Neuronal stem cell (in vitro differentiated cells): ENCODE measurements at places on chromosomes 16 and 17.

DNA sequence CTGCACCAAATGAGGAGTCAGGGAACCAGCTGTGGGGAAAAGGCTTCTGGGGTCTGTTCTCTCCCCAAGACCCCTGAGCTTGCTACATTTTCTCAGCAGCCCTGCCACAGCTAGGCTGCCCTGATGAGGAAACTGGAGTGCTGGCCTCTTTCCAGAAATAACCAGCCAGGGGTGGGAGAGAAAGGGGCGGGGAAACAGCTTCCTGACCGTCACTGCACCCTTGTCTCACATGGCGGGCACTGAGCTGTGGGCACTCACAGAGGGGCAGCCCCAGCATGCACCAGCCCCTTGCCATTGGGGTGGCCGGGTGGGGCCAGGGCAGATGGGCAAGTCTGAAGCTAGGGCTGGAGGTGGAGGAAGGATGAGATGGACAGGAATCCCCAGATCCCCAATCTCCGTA is 2.9 kb downstream of the SRL start:
- no peak for DNase-seq

DNA sequence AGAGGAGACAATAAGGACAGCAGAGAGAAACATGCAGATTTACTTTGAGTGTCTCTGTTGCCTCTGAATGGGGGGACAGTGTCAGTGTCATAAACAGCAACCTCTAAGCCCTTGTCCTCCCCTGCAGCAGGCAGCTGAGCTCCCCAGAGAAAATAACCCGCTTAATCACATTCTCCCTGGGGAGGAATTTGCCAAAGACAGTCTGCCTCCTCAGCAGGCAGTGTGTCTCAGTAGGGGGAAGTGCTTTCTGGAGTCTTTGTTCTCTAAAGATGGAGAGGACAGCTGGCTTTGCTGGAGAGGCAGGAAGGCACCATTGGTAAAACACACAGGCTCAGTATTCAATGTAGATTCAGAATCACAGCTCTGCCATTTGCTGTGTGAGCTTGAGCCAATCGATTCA is 16.1 kb downstream of the TEKT5 start:
- peak; percentile 11 for DNase-seq

DNA sequence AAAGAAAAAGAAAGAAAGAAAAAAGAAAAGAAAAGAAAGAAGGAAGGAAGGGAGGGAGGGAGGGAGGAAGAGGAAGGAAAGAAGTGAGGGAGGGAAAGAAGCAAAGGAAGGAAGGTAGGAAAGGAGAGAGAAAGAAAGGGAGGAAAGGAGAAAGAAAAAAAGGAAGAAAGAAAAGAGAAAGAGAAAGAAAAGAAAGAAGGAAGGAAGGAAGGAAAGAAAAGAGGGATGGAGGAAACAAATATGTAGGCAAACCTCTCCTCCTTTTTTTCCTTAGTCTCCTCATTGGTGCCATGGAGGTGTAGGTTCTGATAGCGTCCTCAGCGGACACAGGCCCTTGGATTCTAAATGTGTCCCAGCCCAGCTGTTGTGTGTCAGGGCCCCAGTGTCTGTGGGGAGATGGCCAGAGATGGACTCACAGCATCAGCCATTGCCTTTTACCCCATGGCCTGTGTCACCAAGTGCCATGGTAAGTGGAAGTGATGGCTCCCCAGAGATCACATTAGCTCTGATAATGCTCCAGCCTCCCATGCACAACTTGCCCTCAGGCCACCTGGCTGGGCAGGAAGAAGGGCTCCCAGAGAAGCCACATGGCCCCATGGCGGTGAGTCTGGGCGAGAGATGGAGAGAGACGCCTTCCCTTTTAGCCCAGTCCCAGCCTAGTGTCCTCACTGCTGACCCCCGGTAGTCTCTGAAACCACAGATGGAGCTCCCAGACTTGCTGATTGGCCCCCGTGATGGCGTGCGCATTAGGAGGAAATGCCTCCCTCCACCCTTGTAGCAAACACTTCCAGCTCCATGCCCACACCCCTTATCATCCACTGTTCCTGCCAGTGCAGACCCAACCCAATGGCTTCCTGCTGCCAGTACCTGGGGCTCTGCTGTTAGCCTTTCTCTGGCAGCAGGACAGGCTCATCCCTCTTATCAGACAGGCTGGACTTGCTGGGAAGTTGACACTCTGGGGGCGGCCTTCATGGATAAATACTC is 3.7 kb upstream of the SLC6A2 start:
- no peak for DNase-seq

DNA sequence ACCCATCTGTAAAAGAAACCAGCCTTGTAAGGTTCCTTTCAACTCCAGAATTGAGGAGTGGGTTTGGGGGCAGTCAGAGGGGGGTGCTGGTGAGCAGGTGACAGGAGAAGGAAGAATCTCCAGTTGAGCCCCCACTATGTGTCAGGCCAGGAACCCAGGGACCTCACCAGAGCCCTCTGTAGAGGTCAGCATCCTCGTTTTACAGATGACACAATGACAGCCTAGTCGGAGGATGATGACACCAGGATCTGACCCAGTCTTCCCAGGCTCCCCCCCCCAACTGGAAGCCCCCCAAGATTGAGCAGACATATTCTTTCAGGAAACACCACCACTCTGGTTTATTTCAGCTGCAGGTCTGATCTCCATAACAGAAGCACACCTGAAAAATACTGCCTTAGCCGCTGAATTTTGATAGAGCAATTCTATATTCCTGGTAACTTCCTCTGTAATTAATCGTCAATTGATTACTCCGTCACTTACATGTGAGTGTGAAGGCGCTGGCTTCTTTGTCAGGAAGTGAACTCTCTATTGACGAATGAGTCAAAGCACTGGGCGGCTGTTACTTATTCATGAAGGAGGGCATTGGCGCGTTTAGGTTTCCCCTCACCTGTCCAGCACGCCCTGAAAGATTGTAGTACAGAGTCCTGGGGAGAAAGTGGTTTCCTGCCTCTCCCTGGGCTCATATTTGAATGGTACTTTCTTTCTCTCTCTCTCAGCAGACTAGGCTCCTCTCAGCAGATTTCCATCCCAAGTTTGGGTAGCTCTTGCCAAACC is 21.2 kb downstream of the SOCS3 start:
- DNase-seq = no peak

DNA sequence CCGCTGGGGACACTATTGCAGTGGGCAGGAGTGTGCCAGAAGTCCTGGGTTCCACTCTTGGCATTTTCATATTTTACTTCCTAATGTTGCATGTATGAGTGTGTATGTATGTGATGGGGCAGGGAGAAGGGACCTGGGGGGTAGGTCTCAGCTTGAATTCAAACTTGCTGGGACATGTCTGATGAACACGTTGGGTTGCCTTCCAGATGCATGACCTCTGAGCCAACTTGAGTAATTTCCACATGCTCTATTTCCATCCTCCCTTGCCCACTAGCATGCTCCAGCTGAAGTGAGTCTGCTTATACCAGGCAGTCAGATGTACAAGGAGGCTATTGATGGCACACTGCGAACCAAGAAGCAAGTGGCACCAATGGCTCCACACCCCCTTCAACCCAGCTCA is 32.9 kb upstream of the SRSF1 start:
- no peak for DNase-seq

DNA sequence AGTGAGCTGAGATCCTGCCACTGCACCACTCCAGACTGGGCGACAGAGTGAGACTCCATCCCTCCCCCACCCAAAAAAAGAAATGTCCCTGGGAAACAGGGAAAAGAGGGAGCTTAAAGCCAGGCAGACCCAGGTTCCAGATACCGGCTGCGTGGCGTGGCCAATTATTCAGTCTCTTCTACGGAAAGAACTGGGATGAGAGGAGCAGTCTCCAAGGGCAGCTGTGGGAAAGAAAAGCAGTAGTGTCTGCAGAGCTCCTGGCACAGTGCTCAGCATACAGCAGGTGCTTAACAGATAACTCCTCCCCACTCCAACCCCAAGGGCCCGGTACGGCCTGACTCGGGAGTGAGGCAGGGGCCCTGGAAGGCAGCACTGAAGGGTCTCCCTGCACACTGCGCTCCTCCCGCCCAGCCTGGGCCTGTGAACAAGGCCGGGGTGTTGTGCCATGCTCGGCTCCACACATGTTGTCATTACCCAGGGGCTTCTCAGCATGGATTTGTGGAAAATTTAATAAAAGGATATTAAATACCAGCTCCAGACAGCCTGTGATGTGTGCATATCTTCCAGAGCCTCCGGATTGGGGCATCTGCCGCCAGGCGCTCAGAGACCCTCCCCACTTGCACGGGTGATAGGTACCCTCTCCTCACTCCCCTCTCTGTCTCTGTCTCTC is 17.6 kb upstream of the SPPL2C start:
- no peak for DNase-seq

- no peak for DNase-seq
Measured at GRCh38 chr16:26334218-26335111, 642.7 kb downstream of the HS3ST4 start.

DNA sequence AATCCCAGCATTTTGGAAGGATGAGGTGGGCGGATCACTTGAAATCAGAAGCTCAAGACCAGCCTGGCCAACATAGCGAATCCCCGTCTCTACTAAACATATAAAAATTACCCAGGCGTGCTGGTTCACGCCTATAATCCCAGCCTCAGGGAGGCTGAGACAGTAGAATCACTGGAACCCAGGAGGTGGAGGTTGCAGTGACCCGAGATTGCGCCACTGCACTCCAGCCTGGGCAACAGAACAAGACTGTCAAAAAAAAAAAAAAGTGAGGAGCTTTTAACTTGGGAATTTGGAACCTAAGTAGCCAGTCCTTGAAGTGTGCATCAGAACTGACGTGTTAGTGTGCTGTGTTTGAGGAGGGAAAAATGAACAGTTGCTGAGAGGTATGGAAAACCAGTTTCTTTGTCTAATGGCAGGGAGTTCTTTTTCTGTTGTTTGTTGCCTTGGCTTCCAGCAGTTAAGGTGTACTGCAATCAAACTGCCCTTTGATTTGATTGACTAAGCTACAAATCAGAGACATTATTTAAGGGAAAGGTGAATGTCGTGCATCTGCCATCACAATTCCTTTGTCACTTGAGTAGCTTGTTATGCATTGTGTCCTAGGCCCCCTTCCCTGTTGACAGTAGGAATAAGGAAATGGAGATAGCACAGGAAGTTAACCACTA is 8.6 kb upstream of the DUSP14 start:
- DNase-seq = no peak

GRCh38 chr16:24609740-24610415 is 70.5 kb downstream of the RBBP6 start:
- DNase-seq = peak; percentile 44

GRCh38 chr16:30896261-30896888 is at the start of gene CTF1:
CTF1 (plus strand) TSS chr16:30896614; CDS start chr16:30896644, 30 bp downstream.
- DNase-seq = peak; percentile 83

DNA sequence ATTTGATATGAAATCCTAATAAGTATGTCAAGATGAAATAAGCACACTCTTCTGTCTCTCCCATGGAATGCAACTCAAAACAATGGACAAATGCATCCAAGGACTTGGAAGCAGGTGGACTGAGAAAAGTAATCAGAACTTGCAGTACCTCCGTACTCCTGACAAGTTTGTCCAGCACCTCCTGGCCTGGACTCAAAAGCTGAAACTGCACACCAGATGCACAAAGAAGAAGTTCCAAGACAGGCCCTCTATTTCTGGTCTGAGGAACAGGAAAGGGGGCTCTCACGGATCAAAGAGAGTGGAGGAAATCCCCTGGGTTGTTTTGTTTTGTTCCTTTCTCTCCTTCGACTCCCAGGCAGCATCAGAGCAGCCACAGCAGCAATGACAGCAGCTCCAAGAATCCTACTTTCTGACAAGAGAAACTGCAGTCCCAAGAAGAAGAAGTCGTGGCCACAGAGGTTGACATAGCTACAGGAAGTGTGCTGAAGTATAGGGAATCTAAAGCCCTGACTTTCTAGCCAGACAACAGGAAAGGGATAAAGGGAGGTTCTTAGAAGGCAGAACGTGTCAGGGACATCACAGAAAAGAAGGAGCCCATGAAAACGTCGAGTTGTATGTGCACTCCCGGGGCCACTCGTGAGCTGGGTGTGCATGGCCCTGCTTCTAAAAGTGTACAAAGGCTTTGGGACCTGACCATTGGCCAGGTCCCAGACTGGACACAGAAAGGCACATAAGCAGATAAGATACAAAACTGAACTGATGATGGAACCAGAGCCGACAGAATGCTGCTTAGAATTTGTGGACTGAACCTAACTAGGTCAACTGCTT is 29.3 kb downstream of the AKAP10 start:
- no peak for DNase-seq

GRCh38 chr17:17732444-17732843 is 51.2 kb downstream of the RAI1 start:
- no peak for DNase-seq
